Hippocampal formation (tissue), 2 donors: ENCODE measurements at places on chromosomes 7 and 10.

DNA sequence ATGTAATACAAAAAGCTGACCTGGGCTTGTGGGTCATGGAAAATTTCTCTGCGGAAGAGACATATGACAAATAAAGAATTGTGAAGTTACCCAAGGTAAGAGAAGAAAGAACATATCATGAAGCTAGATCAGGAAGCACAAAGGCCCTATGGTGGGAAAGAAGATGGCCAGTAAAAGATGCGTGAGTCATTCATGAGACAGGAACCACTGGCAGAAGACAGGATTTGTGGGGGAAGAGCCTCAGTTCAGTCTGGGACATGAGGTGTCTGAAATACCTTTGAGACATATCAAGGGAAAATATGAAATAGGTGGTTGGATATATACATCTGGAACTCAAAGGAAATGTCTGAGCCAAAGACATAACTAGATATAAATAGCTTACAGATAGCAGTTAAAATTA is 27.7 kb upstream of the AMPH start:
- DNase-seq, result no peak

DNA sequence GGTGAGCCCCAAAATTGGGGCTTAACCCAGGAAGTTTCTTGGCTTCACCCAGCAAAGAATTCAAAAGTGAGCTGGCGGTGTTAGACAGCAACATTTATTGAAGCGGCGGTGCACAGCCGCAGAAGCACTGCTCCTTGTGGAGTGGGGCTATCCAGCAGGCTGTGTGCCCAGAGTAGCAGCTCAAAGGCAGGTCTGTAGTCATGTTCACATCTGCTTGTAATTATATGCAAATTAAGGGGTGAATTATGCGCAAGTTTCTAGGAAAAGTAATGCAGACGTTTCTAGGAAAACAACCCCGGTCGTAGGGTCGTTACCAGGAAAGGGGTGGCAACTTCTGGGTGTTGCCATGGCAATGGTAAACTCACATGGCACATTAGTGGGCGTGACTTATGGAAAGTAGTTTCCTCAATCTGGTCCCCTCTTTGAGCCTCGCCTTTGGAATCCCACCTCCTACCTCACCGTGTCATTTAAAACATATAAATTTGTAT is 13.7 kb upstream of the KBTBD2 start:
- peak; percentile 46 for DNase-seq

- DNase-seq, result no peak
Measured at GRCh38 chr10:43938810-43939209, 290.1 kb upstream of the ZNF32 start.

DNA sequence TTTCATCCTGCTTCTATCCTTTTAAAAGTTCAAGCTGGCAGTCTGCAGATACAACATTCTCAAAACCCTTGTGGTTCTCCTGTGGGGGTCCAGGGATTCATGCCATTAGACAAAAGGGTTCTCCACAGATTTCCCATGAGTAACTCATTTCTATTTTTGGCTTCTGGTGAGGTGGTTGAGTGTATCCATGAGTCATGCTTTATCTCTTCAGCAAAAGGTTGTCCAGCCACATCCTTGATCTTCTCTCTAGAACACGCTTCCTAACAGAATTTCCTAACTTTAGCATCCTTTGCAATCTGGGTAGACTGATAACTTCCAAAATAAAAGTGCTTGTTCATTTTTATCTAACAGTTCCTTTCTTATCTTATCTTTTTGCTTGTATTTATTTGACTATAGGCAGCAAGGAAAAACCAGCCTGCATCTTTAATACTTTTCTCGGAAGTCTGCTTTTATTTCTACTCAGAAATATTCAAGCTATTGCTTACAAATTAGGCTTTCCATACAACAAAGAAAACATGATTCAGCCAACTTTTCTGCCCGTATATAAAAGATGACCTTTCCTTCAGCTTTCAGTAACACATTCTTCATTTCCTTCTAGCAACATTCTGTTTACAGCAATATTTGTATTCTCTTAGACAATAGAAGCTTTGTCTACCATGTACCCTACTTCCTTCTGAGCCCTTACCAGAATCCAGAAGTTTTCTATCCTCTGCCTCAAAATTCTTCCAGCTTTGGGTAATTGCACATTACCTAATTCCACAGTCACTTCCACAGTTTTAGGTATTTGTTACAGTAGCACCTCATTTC is 79.3 kb upstream of the IL6 start:
- no peak for DNase-seq

- DNase-seq, result no peak
Measured at GRCh38 chr7:110534241-110534931, 556.5 kb upstream of the LRRN3 start.

- no peak for DNase-seq
Measured at GRCh38 chr10:61465901-61466632, 12.9 kb upstream of the TMEM26 start.

GRCh38 chr7:45647967-45648670 is 74.0 kb downstream of the ADCY1 start:
- DNase-seq, result no peak

GRCh38 chr7:104040666-104041065 is 51.2 kb upstream of the RELN start:
- DNase-seq, result no peak

DNA sequence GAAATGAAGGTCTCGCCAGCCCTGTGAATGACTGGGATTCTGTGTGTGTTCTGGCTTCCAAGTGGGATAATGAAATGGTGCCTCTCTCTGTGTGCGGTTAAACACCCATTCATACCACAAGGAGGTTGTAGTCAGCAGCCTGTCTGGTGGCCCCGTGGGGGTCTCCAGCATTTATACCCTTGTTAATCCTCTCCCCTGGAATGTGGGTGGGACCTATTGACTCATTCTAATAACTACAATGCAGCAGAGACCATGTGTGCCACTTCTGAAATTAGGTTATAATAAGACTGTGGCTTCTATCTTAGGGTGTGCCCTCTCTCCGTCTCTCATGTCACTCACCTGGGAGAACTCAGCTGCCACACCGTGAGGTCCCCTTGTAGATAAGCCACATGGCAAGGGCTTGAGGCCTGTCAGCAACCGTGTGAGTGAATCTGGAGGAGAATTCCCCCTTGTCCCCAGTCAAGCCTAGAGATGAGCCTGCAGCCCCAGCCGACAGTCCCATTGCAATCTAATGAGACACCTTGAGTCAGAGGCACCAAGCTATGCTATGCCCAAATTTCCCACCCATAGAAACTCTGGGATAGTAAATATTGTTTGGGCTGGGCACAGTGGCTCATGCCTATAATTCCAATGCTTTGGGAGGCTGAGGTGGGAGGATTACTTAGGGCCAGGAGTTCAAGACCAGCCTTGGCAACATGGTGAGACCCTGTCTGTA is 106.8 kb downstream of the GALNT17 start:
- DNase-seq, result no peak
